ENCODE measurements at places on chromosomes 12 and 14. TPM values are rescaled to one million over a fixed set of nuclear protein-coding genes. Genes with fewer than 3 reads are reported as not detected.

The HOXC6 gene
- total RNA-seq = 0.89 TPM

The CLEC4D gene
- not detected for total RNA-seq

The SLCO1B1 gene
- not detected for total RNA-seq

The MYF5 gene
- total RNA-seq = not detected

The GSC gene
- 4.7 TPM for total RNA-seq

The RHOJ gene
- not detected for total RNA-seq

The LMBR1L gene
- total RNA-seq = 35.6 TPM

The METTL1 gene
- total RNA-seq = 23.3 TPM

The CDKN1B gene
- total RNA-seq = 33.1 TPM

The LRRK2 gene
- 1.2 TPM for total RNA-seq

DNA sequence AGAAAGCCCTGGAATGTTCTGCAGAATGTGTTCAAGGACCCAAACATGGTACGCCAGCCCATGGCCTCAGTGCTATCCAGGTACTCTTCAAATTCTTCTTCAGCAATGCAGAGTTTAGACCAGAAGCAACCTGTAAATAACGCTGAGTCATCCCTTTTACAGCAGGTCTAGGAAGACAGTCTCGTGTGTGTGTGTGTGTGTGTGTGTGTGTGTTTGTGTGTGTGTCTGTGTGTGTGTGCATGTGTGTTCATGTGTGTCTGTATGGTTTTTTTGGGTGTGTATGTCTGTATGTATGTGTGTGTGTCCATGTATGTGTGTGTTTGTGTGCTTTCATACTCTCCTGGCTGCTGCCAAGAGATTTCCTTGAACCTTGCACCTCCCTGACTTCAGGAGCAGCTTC lies 60.1 kb upstream of the RFX4 start:
- no peak for DNase-seq

- no peak for DNase-seq
These were observed 1.1 kb downstream of the DCTN2 start for GRCh38 chr12:57545809-57546437.

DNA sequence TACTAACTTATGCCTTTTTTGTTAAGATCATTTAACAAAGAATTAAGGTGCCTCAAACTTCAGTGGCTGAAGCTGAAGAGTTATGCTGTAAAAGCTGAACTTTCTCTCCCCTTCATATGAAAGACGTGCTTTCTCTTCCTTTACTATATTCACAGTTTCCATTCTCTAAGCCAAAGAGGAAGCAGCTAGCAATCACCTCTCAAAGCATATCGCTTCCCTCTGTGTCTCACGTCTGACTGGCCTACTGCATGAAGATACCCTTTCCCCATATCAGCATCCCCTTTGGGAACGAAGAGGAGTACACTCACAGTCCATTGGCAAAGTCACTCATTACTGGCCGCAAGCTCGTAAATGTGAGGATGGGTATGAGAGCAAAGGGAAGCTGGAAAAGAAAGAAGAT lies 34.9 kb downstream of the SLC11A2 start:
- DNase-seq = no peak

GRCh38 chr12:103840462-103840875 lies 565 bp downstream of the NT5DC3 start:
- no peak for DNase-seq

- no peak for DNase-seq
These were observed 172.8 kb upstream of the KITLG start for GRCh38 chr12:88753066-88753465.

- no peak for DNase-seq
These were observed 241.7 kb downstream of the CEP128 start for GRCh38 chr14:80699861-80700260.

DNA sequence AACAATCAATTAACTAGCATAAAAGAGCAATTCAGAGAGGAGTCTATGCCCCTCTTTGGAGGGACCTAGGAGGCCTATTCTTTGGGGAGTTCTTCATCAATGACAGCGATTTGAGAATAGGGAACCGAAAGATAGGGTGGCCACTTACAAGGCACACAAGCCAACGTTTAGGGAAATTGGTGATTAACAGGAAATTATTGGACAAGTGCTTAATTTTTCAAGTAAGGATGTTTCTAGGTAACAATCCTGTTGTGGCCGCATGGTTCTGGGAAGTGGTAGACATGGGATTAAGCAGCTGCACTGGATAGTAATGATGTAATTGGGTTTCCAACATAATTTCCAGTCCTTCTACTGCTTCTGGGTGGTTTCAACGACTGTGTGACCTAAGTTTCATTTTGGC lies 83.2 kb downstream of the HMGA2 start:
- DNase-seq = no peak

DNA sequence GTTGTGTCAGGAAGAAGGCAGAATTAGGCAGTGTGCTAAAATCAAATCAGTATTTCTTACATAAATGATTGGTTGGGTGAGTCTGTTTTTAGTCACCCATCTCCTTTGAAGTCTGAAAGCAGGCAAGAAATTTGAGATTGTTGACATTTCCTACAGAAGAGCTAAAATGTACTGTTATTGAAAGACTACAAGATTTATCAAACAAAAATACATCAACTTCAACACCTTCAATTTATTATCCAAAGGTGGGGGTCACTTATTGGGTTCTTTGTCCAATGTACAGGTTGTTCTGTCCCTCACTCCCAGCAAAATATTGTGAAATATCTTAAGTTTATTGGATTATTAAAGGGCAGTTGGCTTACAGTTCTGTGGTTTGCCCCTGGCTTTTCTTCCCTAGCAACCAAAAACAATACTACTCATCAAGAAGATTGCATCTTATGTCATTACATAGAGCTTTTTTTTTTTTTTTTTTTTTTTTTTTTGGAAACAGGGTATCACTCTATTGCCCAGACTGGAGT lies 20.6 kb upstream of the PKP2 start:
- no peak for DNase-seq

DNA sequence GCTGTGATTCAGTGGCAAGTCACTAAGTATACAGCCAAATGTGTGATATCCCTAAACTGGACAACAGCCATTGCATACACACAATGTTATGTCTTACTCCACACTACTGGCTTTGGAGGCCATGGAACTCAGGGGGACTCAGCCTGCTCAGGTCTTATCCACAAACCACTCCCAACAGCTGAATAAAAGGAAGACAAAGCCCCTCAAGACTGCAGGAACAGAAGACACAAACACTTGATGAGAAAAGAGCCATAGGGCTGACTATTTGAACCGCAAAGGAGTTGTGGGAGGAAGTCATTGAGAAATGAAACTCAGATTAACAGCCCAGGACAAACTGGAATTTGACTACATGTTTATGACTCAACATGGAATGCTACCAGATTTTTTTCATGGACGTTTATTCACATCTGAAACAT lies 40.9 kb downstream of the PTGER2 start:
- DNase-seq = peak; percentile 26

DNA sequence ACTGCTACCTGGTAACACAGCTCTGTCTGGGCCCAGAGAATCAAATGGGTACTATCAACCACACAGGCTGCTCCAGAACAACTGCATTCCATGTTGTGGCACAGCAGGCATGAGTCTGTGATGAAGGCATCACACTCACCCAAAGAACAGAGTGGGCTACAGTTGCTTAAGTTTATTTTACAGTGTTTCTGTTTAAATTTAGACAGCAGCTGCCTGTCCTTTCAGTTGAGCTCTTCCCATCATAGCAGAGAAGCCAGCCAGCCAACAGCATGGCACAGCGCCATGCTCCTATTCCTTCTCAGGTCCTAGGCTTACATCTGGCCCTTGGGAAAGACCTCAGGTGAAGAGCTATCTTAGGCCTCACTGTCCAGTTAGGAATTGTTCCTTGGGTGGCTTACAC lies 147.0 kb upstream of the FRMD6 start:
- no peak for DNase-seq

All from NCI-H460 (cell line).